ENCODE measurements at places on chromosomes 12 and 14. TPM values are rescaled to one million over a fixed set of nuclear protein-coding genes. Genes with fewer than 3 reads are reported as not detected.

The MIP gene
- total RNA-seq: 0.48 TPM

The NID2 gene
- 37.3 TPM for total RNA-seq

The PPM1H gene
- 4.0 TPM for total RNA-seq

The DDX11 gene
- total RNA-seq: 3.4 TPM

The CIDEB gene
- 2.4 TPM for total RNA-seq

The CLEC4D gene
- total RNA-seq: 0.43 TPM

The LRTM2 gene
- not detected for total RNA-seq

The ZNF641 gene
- 15.3 TPM for total RNA-seq

The TMPRSS12 gene
- not detected for total RNA-seq

The FRS2 gene
- 22.6 TPM for total RNA-seq

- DNase-seq: no peak
Measured at GRCh38 chr12:77166696-77167095, 101.3 kb upstream of the E2F7 start.

DNA sequence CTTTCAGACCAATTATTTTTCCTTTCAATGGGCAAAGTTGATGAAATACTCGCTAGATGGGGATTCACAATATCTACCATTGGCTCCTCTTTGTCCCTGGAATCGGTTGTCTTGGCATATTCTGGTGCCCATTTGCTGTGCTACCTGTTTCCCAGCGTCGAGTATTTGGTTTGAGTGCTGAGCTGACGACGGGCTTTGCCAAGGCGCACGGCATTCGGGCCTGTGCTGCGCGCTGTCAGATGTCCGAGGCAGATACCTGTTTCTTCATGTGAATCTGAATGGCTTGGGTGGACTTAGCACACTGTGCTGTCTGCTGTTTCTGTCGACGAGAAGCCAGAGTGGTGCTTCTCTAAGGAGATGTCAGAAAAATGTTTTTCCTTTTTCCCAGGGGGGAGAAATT is 80.9 kb downstream of the TESC start:
- no peak for DNase-seq

DNA sequence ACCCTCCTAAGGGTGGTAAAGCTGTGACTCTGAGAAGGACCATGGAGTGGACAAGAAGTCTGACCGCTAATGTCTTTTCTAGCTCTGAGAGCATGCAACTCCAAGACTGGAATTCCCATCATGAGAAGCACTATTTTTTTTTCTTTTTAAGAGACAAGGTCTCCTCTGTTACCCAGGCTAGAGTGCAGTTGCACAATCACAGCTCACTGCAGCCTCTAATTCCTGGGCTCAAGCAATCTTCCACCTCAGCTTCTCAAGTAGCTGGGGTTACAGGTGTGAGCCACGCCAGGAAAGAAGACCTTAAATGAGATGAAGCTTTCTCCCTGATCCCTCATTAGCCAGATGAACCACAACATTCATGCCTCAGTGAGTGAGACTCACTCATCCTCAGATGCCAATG is 19.2 kb downstream of the VDR start:
- no peak for DNase-seq

DNA sequence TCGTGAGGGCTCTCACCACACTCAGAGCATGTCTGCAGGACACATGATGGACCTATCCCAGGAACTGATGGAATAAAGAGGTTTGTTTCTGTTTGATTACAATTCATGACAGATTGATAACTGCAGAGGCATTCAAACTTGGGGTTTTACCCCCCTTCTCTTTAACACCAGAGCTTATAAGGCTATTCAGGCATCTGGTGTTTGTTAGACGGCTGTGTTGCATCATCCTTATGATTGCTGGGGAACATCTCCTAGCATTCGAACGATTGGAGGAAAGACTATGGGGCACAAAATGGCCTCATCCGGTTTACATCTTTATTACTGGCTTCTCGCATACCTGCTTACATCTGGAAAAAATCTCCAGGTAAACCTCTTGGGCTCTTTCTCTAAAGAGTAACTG is 191.8 kb downstream of the MSRB3 start:
- no peak for DNase-seq

- no peak for DNase-seq
Measured at GRCh38 chr12:23611320-23611719, 338.1 kb downstream of the SOX5 start.

DNA sequence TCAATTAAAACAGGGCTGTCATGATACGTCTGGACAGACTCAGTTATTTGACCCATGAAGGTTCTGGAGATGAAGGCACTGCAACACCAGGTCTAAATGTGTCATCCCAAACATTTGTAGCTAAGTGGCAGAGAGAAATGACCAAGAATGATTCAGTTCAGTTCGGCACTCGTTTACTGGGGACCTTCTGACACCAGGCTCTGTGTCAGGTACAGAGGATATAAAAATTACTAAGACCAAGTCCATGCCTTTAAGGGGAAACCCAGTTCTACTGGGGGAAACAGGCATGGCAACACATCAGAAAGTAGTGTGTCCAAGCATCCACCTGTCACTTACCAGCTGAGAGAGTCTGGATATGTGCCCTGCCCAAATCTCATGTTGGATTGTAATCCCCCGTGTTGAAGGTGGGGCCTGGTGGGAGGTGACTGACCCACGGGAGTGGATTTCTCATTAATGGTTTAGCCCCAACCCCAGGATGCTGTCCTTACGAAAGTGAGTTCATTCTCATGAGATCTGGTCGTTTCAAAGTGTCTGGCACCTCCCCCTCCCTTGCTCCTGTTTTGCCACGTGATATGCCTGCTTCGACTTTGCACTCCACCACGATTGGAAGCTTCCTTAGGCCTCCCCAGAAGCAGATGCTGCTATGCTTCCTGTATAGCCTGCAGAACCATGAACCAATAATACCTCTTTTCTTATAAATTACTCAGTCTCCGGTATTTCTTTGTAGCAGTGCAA is 41.9 kb upstream of the BCL2L14 start:
- no peak for DNase-seq

DNA sequence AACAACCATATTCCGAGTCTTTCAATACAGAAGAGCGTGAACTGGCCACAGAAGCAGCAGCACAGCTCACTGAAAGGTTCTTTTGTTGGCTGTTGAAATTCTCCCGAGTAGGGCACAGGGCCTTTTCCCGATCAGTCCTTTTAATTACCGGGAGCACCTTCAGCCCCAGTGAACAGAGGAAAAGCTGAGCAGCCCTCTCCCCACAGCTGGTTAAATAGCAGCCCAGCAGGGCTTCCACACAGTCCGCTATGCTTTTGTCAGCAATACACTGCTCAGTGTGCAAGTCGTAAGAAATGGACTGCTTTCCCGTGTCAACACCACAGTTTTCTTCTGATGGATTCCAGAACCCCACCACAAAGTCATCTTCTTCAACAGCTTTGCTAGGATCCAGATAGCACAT is 61.3 kb downstream of the DICER1 start:
- no peak for DNase-seq

DNA sequence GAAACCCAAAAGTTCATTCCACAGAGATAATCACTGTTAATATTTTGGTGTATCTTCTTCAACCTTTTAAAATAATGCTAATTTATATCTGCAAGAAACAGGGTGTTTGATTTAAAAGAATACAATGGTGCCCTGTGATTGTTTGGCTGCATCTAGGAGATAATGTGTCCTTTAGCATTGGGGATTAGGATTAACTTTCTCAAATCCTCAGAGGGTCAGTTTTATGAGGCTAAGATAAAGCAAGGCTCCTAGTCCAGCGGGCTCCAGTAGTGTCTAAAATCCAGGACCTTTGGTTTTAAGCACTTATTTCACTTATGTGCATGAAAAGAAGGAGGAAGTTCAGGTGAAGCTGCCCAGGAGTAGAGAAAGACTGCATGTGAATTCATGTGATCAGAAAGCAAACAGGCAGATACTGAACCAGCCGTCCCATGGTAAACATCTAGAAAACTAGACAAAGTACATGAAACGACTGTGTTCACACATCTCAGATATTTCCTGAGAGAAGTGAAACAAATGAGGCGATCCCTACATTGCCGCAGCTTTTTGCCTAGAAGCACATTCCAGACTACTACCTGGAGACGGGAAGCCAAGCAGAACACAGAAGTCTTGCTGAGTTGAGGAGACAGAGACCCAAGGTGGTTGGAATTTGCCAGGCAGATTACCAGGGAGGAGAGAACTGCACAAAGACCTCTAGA is 129.1 kb upstream of the MAX start:
- no peak for DNase-seq

DNA sequence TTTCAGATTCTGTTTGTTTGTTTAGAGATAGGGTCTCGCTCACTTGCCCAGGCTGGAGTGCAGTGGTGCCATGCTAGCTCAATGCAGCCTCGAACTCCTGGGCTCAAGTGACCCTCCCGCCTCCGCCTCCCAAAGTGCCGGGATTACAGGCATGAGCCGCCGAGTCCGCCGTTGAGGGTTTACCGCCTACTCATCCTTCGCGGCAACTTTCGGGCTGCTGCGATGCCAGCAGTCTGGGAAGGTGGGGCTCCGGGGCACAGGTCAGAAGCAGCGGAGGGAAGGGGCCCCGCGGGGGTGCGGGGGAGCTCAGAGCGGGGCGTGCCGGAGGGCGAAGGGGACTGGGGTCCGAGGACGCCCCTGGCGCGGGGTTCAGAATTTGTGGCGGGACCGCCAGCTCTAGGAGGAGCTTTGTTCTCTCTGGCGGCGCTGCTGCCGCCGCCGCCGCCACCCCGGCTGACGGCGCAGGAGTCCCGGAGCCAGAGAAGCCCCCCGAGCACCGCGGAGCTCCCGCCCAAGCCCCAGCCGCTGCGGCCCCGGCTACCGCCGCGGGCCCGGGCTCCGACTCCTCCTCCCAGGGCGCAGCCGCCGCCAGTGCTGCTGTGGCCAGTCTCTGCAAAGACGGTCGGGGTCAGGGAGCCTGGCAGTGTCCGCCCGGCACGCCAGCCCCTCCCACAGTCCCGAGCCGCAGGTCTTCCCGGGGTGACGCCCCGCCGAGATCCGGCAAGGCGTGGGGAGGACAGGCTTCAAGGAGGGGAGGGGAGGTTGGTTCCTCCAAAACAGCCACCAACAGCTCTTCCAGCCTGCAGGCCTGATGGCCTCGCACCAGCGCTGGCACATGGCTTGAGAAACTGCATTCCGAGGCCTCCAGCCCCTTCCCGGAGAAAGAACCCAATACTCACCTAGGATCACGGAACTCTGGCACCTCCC is 10.9 kb upstream of the KRT77 start:
- no peak for DNase-seq

DNA sequence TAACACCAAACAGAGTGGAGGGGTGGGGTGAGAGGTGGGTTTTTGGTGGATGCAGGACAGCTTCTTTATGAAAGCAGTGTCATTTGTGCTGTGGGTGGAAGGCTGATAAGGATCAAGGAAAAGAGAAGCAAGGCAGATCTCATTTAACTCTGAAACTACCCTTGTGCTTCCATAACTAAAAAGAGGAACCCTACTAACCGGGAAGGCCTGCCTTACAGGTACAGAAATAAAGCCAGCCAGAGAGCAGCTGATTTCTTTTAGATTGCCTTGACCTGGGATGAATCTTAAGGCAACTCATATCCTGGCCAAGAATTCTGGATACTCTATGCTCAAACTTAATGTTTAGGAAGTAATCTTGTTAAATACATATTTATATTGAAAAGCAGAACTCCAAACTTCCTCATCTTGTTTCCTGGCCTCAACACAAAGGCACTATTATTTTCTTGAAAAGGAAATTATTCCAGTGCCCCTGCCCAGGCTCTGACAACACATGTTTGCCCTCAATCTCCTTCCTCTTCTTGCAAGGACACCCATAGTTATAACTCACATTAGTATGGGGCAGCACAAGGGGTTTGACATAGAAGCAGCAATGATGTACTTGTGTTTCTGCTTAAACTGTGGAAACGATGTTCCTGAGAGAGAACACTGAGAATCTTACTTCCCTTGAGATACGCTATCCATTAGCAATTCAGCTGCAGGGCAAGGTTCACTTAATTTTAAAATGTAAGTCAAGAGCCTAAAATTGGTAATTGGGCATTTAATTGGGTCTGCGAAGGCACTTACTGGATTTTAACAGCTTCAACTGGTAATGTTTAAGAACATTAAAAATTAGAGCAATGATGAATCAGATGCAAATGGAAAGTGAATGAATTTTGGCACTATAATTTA is 173.7 kb downstream of the STXBP6 start:
- no peak for DNase-seq

DNA sequence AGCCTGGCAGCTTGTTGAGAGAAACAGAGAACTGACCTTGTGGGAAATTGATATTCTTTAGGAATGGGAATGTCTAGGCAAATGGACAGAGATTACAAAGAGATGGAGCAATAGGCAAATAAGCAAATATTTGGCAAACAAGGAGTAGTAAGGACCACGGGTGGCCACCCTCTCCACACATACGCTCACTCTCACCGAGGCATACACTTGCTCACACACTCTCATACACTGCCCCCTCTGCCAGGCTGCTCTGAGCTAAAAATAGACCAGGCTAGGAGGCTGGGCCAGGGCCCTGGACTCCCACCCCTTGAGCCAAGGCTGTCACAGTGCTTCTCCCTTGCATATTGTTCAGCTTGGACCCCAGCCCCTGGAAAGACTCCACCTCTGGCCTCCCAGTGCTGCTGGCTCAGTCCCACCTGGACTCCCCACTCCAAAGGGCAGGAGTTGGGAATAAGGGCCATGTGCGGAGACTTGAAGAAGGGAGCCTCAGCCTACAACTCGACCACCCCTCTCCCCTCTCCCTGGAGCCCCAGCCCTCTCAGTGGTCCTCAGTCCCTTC is 1.1 kb downstream of the PPP1R1A start:
- DNase-seq: no peak

DNA sequence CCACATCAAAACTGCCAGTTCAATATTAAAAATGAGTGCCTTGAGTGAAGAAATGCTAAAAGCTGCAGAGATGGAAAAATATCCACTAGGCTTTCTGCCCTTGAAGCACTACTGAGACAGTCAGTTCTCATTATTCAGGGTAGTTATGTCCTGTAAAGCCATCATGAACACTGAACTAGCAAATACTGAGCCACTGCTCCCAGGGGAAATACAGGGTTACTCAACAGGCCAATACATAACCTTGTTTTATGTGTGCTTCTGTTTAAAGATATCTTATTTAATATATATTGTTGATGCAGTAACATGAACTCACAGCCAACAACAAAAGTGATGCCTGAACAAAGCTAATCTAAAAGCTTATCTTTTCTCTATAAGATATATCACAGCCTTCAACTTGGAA is 3.3 kb downstream of the RAD52 start:
- DNase-seq: no peak

- DNase-seq: peak; percentile 77
Measured at GRCh38 chr12:120584343-120585149, 3.3 kb upstream of the POP5 start.

GRCh38 chr14:94079891-94080620 is 946 bp downstream of the DDX24 start:
- DNase-seq: no peak

GRCh38 chr12:13537623-13538022 is 341.1 kb downstream of the EMP1 start:
- no peak for DNase-seq

- no peak for DNase-seq
Measured at GRCh38 chr14:37198273-37198598, 499 bp downstream of the MIPOL1 start.

All from cardiac septum (tissue), 1 donor.